Glutamatergic neuron (in vitro differentiated cells): ENCODE measurements at places on chromosomes 2 and 18. TPM values are rescaled to one million over a fixed set of nuclear protein-coding genes. Genes with fewer than 3 reads are reported as not detected.

GRCh38 chr2:226211439-226211838 lies 588.2 kb downstream of the IRS1 start:
- DNase-seq, result no peak

The DSG4 gene
- not detected for total RNA-seq

The VWA3B gene
- total RNA-seq, result not detected

The TFCP2L1 gene
- 0.07 TPM for total RNA-seq

- DNase-seq, result no peak
Measured at GRCh38 chr2:1156059-1156458, 205.4 kb downstream of the SNTG2 start.

The KCNG2 gene
- 1.6 TPM for total RNA-seq

DNA sequence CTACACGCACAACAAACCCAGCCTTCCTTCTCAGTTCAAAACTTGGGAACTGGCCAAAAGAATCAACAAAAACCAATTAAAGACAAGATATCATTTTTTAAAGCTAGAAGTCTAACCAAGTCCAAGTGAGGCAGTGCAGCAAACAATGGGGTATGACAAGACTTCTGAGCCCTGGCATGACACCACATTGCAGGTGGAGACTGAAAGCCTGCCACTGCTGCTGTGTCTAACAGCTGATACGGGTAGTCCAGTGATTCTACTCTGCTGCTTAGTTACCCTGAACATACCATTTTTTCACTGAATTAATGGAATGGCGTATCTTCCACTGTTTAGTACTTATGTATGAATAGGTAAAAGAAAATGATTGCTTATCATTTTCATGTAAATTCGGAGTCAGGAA lies 47.4 kb upstream of the KIDINS220 start:
- DNase-seq, result no peak

DNA sequence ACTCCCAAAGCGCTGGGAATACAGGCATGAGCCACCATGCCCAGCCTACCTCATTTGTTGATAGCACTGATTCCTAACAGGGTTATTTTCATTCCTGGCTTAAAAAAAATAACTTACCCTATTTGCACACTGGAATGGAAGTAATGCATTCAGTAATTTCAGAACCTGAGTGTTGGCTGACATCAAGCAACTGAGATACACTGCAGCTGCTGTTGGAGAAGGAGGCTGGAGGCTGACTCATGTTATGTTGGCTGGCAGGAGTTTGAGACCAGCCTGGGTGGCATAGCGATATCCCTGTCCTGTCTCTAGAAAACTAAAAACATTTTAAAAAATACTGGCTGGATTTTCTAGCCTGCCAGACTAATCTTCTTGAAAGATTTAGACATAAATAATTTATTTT lies 385.1 kb upstream of the MEX3C start:
- DNase-seq, result no peak

The NOSTRIN gene
- total RNA-seq, result not detected

- DNase-seq, result no peak
Measured at GRCh38 chr2:20322527-20323300, 27.9 kb downstream of the PUM2 start.

The CHRNG gene
- total RNA-seq, result 3.5 TPM

- DNase-seq, result no peak
Measured at GRCh38 chr18:75897386-75897785, 469.9 kb upstream of the SMIM21 start.

DNA sequence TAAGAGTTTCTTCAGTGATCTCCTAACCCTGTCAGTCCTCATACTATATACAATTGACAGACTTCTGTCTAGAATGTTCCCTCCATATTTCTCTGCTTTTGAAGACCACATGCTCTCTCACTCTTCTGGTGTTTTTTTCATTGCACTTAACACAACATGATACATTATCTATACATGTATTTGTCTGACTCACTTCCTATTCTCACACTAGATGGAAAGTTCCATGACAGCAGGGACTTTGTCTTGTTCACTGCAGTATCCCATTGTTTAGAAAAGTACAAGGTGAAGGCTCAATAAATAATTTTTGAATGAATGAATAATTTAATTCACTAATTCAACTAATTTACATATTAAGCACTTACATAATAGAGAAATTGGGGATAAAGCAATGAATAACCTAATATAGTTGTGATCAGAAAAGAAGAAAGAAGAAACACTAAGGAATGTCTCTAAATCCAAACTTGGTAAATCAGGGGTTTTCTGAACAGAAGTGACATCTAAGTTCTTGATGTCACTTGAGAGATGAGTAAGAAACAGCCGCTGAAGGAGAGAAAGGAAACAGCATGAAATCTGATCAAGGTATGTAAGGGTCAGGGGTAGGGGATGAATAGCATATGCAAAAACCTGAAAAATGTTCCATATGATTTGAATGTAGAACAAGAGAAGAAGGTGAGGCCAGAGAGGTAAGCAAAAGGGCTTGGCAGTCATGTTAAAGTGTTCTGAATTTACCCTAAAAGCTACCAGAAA lies 42.4 kb downstream of the MBD2 start:
- no peak for DNase-seq

- no peak for DNase-seq
Measured at GRCh38 chr2:19894134-19894792, 7.5 kb downstream of the TTC32 start.

DNA sequence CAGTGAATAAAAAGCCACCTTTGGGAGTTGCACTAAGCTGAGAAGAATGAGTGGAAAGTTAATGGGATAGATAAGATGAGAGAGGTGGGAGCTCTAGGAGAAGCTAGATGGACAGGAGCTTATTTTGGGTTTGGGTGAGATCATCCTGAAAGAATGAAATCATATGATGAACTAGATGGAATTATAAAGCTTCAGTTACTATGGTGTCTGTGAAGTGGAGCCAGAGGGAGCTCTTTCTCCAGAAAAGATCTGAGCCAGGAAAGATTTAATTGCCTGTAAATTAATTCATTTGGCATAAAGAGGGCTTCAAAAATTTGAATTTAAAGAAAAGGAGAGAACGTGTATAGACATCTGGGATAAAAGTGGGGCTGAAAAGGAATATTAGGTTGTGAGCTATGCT lies 10.3 kb downstream of the DNAH6 start:
- DNase-seq, result no peak

DNA sequence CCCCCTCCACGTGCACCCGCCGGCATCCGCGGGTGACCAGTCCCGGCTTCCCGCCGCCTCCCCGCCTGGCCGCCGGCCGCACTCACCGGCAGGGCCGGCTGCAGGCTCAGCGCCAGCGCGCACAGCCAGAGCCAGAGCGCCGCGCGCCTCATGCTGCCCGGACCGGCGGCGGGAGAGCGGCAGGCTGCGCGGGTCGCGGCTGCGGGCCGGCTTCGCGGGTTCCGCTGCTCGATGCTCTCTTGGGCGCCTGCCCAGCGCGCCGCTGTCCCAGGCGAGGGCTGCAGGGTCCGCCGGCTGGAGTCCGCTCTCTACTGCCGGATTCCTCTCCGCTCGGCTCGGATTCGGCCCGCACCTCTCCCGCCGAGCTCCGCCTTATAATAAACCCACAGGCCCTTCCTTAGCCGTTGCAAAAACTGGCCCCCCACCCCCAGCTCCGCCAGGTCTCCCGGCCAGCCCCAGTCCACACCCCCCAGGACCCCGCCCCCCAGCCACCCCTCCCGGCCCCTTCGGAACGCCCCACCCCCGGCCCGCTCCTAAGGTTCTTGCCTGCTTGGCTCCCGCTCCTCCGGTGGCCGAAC lies at the start of gene SDC1:
TSS of gene SDC1 (minus strand) at position 415 of the 578 bp plus-strand sequence. CDS start at position 152, 263 bp downstream.
- peak; percentile 64 for DNase-seq

GRCh38 chr2:200426754-200427153 lies 83.1 kb downstream of the KCTD18 start:
- no peak for DNase-seq

DNA sequence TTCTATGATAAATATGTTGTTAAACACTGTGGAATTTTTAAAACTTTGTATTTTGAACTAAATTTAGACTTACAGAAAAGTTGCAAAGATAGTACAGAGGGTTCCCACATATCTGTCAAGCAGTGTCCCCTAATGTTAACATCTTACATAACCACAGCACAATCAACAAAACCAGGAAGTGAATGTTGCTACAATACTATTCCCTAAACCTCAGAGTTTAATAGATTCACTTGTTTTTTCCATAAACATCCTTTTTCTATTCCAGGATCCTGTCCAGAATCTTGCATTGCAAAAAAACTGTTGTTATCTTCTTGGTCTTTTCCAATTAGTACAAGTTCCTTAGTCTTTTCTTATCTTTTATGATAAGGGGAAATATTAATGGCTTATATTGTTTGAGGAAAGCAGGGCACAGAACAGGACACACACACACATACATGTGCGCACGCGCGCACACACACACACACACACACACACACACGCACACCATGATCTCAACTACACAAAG lies 251.1 kb upstream of the TRIB2 start:
- no peak for DNase-seq

GRCh38 chr2:58553937-58554336 lies 312.8 kb upstream of the FANCL start:
- DNase-seq, result no peak

GRCh38 chr2:46333912-46334311 lies 36.7 kb downstream of the EPAS1 start:
- DNase-seq, result no peak

The RGPD3 gene
- total RNA-seq, result 0.27 TPM

The NMS gene
- not detected for total RNA-seq

DNA sequence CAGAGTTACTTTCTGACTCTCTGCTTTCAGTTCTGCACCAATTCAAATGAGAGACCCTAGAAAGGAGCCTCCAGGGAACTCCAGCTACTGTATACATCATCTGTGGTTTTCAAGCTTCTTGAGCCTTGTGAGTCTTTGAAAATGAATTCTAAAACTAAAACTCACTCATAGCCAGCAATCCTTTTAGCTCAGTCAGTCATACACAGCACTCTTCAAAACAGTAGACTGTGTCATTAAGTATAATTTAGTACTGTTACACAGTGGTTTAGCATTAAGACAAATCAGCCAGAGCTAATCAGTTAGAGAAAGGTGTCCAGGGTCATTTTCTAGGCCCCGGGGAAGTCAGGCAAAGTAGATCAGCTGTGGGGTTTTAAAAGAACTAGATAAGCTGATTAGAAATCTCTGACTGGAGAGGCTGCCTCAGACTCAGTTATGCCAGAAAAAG lies 322.1 kb upstream of the THUMPD2 start:
- DNase-seq, result no peak

GRCh38 chr2:110149330-110150220 lies 34.0 kb upstream of the MALL start:
- DNase-seq, result no peak

The RAB6C gene
- 0.25 TPM for total RNA-seq

The TRIM43 gene
- 2.3 TPM for total RNA-seq

DNA sequence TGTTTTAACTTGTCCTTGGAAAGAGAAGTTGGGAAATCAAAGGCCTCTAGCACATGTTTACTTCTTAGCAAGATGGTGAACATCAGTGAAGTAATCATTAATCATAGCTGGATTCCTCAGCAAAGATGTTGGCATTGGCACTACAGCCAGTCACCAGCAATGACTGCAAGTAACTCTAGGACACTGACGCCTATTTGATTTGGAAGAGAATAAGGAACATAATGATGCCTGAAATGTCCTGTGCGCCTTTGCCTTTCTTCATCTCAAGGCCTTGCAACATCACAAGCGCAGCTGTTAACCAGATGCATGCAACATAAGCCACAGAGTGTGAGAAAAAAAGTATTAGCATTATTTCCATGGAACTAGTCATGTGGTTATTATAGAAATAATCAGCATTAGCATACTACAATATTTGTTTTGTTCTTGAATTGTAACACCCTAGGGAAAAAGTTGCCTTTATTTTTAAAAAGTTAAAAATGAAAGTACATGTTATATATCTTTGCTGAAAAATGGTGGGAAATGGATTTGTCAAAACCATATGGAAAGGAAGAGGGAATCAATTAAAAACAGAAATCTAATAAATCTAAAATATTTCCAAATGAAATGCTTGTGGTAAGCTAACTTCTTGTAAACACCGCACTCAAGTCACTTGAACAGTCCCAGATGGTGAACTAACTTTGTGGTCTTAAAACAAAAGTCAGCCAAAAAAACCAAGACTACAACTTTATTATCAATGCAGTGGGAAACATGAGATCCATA lies 55.6 kb downstream of the THADA start:
- DNase-seq, result no peak

The FAM124B gene
- 1.3 TPM for total RNA-seq

DNA sequence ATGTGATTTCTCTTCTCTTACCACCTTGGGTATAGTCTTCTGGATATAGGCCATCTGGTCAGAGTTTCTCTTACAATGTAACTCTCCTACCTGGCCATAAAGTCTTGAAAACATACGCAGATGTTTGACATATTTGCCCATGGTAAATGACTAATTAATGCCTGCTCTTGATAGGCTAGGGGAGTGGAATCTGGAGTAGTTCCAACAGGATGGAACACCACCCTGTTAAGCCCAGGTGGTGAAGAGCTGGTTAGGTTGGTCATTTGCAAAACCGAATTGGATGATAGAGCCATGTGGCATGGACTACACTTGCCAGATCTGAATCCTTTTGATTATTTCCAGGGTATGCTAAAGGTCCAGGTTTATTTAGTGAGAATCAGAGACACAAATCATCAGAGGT lies 36.5 kb downstream of the HADHB start:
- DNase-seq, result no peak

DNA sequence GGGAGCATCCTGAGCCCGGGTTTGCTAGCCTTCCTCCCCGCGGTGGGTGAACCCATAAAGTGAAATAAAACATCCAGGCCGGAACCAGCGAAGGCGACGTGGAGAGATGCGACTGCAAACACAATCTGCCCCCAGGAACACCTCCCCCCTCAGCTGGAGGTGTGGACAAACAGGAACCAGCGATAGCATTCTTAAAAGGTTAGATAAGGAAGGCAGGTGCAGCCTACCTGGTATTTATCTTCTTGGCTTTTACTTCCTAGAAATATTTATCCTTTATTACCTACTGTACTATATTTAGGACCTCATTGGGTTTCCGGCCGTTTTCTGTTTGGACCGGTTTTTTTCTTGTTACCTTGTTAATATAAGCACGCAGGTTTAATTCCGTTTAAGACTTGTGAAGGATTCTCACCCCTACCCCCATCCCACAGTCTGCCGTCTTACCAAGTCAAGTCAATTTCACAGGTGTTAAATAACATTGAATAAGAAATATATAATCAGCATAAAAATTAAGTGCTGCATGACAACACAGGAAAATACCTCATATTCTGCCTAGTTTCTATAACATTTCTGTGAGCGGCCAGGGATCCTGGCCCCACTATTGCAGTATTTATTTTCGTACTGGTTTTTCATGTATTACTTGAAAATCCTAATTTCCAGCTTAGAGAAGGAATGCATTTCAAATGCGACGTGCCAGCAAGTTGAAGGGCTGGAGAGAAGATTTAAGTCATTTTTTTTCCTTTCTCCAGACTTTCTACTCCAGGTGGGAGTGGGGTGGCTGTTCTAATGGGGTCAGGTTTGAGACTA lies 224.0 kb upstream of the ID2 start:
- no peak for DNase-seq

DNA sequence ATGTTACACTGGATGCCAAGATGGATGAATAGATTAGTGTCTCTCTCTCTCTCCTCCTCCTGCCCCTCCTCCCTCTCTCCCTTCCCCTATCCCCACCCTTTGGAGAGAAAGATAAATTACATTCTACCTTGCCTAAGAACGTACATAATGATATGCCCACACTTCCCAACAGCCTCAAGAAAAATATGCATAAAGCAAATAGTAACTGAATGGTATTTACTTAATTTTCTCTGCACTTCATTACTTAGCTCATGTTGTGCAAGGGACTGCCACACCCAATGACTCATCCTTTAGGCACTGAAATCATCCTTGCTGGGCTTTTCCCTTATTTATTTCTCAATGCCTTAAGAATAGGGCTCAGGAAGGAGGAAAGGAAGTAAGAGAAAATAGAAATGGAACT lies 137.3 kb upstream of the PID1 start:
- DNase-seq, result no peak
